ENCODE measurements at places on chromosomes 2 and 18.

GRCh38 chr2:233811732-233812131, 33.6 kb downstream of the MROH2A start:
- DNase-seq = no peak

- DNase-seq = peak; percentile 72
These were observed 35.2 kb upstream of the MLPH start for GRCh38 chr2:237451643-237452469.

DNA sequence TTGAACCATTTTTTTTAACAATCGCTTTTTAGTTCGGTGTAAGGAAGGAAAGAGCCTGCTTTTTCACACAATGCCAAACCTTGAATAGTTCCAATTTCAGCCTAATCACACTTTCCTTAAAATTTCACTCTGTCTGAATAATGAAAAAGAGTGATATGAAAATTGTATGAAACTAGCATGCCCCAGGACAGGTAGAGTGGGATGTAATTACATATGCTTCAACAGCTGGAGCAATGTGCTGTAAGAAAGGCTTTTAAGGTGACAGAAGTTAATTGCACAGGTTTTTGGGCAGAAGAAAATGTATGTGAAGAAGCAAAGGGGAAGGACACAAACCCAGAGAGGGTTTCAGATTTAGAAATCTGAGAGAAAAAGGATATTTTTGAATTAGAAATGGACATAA, 184.0 kb downstream of the DSC3 start:
- no peak for DNase-seq

GRCh38 chr2:122433123-122433754, 677.8 kb downstream of the TSN start:
- DNase-seq = no peak

DNA sequence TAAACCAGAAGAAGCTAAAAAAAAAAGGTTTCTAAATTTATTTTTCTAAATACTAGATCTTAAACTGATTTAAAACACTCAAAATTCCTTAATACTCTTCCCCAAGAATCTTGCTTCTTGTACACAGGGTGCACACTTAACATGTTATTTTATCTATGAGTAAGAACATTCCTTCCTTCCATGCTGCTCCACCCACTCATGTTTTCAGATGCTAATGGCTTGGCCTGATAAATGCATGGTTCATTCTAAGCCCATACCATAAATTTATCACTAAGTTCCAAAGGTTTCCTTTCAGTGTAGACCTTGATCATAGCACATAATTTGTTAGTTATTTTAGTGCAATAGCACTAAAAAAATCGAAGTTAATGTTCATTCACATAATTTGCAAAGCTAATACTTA, 8.1 kb downstream of the FBXO48 start:
- no peak for DNase-seq

- DNase-seq = peak; percentile 34
These were observed 92.9 kb downstream of the MREG start for GRCh38 chr2:215920244-215921100.

DNA sequence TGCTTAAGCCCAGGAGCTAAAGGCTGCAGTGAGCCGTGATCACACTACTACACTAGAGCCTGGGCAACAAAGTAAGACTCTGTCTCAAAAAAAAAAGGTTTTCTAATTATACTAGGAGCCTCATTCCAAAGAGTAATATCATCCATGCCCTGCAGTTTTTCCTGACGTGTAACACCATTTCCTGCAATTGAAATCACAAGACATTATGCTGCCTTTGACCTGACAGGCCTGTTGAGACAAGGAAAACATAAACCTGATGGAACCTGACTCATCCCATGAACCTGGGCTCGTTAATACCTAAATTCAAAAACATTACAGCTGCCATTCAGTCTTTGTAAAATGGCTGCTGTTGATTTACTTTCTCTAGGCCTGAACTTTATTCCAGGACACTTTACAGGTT, 58.7 kb upstream of the PEX13 start:
- DNase-seq = no peak

- no peak for DNase-seq
These were observed 114.3 kb downstream of the DIS3L2 start for GRCh38 chr2:232075859-232076258.

GRCh38 chr18:49460976-49461601, 644 bp upstream of the DYM start:
- DNase-seq = no peak

DNA sequence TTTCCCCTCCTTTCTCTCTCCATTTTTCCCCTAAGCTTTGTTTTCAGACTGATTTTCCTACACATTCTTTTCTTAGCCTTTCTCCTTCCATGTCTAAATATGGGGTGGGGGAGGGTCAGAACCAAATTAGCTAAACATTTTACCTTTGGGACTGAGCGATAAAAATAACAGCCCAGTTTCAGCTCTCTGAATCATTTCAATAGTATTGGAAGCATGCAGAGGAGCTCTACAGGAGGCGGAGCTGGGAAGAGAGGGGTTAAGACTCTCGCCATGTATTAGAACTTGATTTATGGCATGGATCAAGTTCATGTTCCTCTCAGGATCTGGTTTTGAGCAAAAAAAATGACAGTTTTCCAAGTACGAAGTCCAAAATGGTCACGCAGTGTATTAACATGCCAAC, 109.1 kb downstream of the CPO start:
- DNase-seq = no peak

DNA sequence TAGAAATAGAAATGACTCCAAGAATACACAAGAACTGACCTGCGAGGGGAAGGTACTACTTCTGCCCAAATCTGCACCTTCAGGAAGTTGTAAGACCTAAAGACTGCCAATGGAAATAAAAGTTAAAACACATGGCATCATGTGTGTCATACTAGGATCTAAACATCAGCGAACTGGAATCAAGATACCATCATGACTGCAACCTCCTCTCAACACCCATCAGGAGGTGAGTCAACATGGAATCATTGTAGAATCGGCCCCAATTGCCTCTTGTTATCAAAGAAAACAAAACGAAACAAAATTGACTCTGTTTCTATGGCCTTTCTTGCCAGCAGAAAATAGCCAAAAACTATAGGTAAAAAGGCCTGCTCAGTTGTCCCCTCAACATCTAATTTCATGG, 15.1 kb downstream of the RDH14 start:
- no peak for DNase-seq

DNA sequence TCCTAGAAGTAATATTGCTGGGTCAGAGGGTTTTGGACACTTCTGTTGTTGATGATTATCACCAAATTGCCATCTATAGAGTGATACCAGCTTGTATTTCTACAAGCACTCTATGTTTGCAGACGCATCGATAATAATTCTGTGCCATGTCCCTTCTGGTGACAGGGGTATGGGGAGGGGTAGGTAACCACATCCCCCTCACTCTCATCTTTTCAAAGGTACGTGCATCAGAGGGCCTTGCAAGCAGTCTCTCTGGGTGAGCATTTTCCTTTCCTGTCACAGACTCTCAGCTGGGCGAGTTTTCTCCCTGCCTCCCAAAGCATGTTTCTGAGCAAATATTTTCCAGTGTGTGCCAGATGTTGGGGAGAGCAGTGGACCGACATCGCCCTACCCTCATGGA, 98.0 kb downstream of the SMAD7 start:
- no peak for DNase-seq

- DNase-seq = no peak
These were observed 95.2 kb upstream of the SCG2 start for GRCh38 chr2:223697316-223697891.

DNA sequence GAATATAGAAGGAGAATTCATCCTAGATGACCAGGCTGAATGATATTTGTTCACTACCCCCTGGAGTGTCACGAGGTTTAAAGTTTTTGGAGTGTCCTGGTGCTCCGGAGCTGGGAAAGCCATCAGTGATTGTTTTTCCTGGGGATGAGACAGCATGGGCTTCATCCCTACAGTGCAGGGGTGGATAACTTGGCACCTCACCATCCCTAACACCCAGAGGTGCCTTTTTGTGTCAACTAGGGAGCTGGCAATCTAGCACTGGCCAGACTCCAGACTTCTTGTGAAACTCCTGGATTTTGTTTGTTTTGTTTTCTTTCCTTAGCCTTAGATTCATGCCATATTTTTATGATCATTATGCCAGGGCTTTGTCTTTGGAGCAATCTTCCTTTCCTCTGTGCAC, 164.8 kb downstream of the PRKCE start:
- DNase-seq = no peak

DNA sequence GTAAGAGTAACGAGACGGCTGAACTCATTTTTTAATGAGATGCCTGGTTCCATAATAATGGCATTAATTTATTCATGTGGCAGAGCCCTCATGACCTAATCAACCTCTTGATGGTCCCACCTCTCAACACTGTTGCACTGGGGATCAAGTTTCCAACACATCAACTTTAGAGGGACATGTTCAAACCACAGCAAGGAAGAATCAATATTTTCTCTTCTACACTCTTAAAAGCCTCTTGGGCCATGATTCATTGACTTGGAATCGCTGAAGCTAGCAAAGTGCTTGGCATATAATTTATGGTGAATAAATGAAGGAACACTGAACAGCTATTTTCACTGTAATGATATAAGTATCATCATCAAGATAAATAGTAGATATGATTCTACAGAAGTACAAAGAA, 333.0 kb downstream of the TNS1 start:
- no peak for DNase-seq

GRCh38 chr2:21029519-21029918, 14.4 kb downstream of the APOB start:
- no peak for DNase-seq

DNA sequence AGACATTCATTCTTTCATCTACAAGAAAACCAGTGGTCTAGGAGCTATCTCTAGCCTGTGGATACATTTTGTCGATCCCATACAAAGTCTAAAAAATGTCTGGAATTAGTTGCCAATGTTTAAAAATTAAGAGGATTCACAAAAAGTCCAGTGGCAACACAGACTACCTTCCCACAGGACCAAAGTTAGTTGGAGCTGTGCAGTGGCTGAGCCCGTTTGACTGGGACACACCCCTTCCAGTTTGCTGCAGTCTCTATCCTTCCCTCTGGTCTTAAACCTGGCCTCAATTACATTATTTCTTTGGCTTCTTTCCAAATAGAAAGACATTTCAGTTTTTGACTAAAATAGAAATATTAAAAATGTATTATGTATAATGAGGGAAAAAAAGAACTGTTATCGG, 18.6 kb downstream of the SLC16A14 start:
- DNase-seq = no peak

- no peak for DNase-seq
These were observed 674 bp downstream of the NCAPH start for GRCh38 chr2:96336104-96336775.

- no peak for DNase-seq
These were observed 19.7 kb downstream of the IFIH1 start for GRCh38 chr2:162298669-162299335.

GRCh38 chr2:8821276-8822217, 15.9 kb downstream of the KIDINS220 start:
- no peak for DNase-seq

DNA sequence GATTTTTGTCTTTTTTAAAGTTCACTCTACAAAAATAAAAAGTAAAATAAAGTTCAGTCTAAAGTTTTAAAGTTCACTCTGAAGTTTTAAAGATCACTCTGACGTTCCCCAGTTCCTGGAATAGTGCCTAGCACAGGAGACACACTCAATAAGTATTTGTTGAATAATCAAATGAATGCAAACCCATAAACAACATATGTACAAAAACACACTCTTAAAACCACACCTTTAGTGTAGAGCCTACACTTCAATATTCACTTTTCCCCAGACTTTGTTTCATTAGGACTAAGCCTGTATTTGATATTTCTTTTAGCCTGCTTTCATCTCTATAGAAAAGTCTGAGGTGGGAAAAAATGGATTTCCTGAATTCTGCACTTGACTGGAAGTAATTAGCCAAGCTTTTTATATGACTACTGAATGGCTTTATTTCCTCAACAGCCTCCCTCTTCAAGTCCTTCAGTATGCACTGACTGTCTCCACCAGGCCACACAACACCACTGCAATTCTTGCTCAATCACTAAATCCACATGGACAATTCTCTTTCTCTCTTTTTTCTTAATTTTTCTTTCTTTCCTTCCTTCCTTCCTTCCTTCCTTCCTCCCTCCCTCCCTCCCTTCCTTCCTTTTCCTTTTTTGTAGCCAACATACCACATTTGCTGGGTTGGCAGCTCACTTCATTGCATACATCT, 104.6 kb downstream of the SS18 start:
- no peak for DNase-seq

Measured in left renal cortex interstitium (tissue), 4 donors.